Muscle of back (tissue), 13 donors: ENCODE measurements at places on chromosomes 5 and 9.

- no peak for DNase-seq
Measured at GRCh38 chr9:22382331-22382730, 64.3 kb upstream of the DMRTA1 start.

DNA sequence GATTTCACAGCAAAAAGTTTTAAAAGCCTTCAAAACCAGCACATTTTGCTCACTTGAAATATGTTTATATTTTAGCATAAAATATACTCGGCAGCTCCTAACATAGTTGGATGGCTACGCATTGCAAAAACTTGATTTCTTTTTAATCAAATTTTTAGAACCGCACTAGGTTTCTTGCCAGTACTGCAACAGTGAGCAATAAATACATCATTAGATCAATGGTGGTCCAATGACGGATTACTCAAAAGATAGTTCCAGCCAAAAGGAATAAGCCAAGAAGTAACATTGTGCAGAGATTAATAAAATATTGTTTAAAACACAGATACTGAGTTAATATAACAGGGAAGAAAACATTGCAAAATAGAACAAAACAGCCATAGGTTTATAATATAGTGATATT is 5.5 kb downstream of the MARCHF3 start:
- peak; percentile 58 for DNase-seq

DNA sequence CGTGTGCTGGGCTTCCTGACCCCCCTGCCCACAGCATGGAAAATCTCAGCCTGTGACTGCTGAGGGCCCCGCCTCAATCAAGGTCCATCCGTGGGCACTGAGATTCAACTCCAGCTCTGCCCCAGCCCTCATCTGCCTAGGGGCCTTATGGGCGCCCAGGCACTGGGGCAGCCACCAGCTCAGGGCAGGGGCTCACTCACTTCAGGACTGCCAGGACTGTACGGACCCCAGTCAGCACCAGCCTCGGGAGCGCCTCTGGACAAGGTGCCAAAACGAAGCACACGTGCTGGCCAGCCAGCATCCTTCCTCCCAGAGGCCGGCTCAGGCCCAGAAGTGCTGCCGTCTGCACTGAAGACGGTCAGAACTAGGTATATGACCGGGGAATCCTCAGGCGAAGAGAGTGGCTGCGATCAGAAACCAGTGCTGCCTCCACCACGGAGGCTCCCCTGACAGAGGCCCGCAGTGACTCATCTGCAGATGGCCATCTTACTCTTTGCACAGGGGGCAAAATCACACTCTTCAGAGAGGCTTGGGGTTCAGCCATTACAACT is 19.6 kb downstream of the CLPTM1L start:
- no peak for DNase-seq

DNA sequence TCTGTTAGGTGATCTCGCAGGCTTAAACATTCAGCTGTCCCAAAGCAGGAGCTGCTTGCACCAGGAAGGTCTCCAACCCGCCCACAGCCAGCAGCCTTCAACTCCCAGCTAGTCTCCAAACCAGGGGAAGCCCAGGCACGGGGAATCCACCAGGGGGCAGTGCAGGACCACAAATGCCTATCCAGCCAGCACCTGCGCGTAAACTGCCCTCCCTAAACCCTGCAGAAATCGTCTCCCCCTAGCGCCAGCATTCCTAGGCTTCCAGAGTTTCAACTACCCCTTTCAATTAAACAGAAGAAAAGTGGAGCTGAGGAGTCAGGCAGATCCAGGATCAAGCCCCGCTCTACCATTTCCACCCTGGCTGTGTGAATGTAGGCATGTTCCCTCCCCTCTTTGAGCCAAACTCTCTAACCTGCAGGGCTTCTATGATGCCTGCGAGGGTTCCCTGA is 72.0 kb downstream of the HRH2 start:
- DNase-seq, result peak; percentile 73

GRCh38 chr5:93252165-93252564 is 328.9 kb downstream of the NR2F1-AS1 start:
- DNase-seq, result no peak

DNA sequence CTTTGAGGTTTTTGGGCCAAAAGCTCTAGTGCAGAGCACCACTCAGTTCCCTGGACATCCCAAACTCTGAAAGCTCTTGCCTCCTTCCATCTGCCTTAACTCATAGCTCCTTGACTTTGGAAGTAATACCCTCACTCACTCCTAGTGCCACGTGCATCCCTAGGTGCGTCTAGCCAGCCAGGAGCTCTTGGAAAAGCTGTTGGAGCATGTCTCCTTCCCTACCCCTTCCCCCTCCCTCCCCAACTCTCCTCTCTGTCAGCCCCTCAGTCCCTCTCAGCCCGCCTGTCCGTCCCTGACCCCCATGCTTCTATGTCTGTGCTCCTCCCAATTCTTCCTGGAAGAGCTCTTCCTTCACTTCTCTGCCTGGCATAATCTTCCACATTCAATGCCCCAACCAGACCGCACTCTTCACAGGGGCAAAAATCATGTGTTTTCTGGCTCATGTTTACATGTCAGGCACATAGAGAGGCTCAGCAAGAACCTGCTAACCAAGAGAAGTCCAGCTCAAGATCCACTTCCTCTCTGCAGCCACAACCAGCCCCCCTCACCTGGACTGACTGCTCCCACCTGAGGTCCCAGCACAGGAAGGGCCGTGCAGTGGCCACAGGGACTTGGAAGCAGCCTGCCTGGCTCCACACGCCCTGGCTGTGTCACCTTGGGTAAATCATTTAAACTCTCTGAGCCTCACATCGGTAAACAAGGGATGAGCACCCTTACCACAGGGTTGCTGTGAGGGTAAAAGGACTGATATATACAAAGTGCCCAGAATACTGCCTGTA is 58.4 kb downstream of the WHRN start:
- DNase-seq, result no peak

DNA sequence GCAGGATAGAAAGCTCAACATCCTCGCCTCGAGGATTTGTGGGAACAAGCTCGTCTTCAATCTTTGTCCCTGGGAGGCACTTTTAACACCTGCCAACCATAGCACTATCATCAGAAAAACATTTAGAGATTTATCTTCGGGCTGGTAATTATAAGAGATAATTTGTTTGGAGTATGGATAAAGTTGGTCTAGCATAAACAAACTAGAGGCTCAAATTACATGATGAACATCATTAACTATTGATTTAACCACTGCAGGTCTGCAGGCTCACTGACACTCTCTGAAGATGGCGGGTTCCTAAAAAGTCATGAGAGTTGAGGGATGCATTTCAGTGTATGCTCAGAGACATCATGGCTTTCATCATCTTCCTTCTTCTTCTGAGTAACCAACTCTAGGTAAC is 25.8 kb upstream of the PCA3 start:
- no peak for DNase-seq

GRCh38 chr9:125527471-125528002 is 179.5 kb downstream of the MAPKAP1 start:
- DNase-seq, result no peak

GRCh38 chr9:123395689-123396511 is 39.9 kb downstream of the CRB2 start:
- no peak for DNase-seq

DNA sequence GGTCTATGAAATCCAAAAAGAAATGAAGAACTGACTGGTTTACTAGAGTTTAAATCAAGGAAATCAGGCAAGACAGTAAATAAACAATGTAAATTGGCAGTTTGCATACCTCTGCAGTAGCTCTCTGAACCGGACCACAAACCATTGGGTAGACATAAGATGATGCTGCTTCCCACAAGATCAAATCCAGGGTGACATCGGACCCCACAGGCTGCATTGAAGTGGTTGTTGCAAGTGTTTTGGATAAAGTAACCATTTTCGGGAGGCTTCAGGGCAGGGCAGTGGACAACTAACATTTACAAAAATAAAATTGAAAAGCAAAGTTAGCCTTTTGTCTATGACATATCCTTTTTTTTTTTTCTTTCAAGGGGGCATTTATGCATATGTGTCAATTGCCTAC is 66.7 kb downstream of the SVEP1 start:
- no peak for DNase-seq

GRCh38 chr5:55711507-55712022 is 559 bp downstream of the SLC38A9 start:
- DNase-seq, result no peak

DNA sequence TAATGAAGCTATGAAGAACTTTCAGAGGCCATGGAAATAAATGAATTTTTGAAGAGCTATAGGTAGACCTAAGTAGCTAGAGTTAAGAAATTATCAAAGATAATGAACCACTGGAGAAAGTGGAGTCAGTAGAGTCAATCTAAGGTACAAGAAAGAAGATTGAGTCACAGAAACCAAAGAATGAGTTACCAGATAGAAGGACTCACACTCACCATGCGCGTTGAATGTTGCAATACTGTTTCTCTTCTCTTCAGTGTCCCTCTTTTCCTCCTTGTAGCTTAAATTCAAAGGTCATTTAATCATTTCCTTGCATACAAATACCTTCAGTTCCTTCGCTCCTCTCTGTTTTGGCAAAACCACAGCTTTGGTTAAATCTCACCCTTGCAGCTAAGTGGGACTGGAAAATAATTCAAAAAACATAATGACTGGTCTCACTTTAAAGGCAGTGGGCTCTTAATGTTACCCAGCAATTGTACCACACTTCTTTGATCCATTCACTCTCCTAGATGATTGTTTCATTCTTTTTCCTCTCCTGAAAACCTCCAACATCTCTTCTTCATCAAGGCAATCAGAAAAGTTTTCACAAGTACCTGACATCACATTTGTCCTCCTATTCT is 58.3 kb downstream of the NIPBL start:
- no peak for DNase-seq

- DNase-seq, result no peak
Measured at GRCh38 chr5:137733006-137733405, 2.9 kb downstream of the KLHL3 start.

DNA sequence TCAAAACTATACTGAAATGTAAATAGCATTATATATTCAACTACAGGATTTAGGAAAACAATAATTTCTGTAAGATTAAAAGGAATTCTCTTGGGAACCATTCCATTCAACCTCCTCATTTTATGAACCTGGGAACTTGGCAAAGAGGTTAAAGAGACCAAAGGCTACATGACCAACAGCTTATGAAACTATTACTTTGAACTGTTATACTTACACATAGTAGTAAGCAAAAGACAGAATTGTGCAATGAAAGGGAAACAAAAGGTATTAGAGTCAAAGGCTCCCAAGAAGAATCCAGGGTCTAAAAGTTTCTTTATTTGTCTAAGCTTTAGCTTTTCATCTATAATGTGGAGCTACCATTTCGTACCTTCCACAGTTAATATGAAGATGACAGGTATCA is 7.2 kb downstream of the C9orf72 start:
- no peak for DNase-seq

- no peak for DNase-seq
Measured at GRCh38 chr5:170509348-170509660, 5.5 kb downstream of the KCNIP1 start.
